ENCODE measurements at places on chromosomes 6 and 20.

DNA sequence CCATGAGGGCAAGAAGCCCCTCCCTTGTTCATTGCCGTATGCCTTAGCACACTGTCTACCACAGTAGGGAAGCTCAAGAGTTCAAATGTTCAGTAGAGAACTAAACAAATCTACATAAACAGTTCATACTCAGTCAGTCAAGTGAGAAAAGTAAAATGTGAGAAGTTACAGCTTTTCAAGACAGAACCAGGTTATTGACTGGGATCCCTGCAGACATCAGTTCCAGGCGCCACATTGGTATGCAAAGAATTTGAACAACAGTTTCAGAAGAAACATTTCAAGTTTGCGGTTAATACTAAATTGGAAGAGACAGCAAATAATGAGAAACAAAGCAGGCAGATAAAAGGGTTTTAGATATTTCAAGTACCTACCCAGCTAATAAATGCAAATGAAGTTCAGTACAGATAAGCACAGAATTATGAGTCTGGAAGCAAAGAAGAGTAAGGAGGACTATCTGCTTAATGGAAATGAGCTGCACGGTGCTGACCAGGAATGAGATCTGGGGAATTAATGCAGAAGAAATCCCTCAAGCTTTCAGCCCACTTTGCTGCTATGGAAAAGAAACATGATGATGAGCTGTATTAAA lies 246.2 kb downstream of the HACE1 start:
- DNase-seq = no peak

- DNase-seq = no peak
Measured at GRCh38 chr6:138328210-138328609, 49.5 kb upstream of the SMIM28 start.

DNA sequence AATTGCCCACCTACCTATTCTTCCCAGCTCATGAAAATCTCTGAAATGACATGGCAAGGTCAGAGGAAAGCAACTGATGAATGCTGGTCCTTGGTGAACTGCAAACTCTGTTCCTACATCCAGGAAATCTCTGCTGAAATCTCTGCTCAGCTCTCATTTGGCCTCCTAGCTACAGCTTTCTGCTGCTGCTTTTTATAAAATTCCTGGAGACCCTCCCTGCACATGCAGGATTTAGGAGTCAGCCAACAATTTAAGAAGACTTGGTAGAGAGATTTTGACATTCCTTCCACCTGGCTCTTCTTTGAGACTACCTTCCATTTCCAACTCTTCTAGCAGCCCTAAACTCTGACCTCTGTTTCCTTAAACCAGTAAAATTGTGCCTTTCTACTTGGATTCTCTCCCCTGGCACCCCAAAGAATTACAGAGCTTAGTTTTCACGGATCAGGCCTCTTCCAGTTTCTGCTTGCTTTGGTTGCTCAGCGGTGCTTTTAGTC lies 55.5 kb downstream of the PDE7B start:
- DNase-seq = no peak

DNA sequence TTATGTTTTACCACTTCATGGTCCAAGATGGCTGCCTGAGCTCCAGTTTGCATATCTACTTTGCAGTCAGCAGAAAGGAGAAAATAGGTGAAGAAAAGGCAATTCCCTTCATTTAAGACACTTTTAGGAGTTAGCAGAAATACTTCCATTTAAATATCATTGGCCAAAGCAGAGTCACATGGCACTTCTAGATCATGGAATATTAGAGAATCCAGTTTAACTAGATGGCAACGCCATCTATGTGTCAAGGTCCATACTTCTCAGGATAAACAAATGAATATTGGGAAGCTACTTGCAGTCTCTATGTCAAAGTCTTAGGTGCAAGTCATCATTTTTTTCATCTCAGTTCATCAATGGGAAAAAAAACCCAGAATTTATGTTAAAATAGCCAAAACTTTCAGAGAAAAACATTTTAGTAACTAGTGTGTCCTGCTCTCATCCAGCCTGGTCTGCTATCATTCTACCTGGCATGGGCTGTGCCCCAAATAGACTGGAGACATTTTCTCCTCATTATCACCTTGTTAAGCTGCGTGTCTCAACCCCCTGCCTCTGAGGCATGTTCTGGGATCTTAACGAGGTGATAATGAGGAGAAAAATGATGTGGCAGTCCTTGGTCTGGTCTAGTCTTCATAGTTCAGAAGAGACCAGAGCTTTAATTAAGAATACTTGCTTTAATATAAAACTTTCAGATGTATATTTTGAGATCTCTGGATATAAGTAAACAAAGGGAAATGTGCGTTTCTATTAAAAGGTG lies 227.3 kb downstream of the TBX18 start:
- DNase-seq = no peak

GRCh38 chr20:21622097-21622857 lies 83.2 kb upstream of the PAX1 start:
- DNase-seq = no peak

GRCh38 chr20:18901980-18902737 lies 88.6 kb downstream of the SCP2D1 start:
- no peak for DNase-seq

DNA sequence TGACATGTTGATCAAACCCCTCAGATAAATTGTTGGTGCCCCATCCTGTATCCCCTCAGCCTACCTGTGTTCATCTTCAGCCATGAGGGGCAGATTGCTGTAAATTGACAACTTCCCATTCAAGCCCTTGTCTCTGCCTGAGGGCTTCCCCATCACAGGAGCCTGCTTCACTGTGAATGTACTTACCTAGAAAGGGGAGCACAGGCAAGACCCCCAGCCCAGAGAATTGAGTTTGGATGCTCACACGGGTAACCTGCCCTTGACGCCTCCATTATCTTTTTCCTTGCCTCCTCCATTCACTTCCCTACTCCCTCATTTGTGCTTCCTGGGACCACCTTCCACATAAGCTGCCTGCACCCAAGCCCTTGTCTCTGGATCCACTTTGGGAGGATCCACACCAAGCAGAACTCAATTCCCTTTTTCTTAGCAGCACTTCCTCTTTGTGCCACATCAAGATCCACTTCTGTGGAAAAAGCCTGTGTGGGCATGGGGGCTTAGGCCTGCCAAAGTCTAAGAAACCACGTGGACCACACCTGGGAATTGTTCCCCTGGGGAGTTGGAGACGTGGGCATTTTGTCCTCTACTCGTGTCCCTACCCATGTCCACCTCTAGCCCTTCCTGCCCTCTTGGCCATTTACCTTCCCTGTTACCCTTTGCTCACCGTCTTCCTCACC lies 103.4 kb upstream of the FOXA2 start:
- DNase-seq = no peak

- no peak for DNase-seq
Measured at GRCh38 chr20:39800111-39800510, 838.0 kb downstream of the DHX35 start.

DNA sequence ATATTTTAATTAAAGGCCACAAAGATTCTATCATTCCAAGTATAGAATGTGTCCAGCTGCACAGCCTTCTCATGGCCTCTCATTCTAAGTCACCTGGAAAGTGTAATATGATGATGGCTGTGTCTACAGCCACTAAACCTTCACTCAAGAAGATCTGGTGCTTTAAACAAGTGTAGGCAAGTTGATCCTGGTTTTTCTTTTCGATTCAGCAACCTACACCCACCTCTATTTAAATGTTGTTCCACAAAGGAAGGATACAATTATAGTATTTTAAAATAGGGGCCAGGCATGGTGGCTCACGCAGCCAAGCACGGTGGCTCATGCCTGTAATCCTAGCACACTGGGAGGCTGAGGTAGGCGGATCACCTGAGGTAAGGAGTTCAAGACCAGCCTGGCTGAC lies 25.5 kb upstream of the DST start:
- DNase-seq = no peak

GRCh38 chr6:85469276-85470022 lies 19.6 kb downstream of the NT5E start:
- DNase-seq = no peak

DNA sequence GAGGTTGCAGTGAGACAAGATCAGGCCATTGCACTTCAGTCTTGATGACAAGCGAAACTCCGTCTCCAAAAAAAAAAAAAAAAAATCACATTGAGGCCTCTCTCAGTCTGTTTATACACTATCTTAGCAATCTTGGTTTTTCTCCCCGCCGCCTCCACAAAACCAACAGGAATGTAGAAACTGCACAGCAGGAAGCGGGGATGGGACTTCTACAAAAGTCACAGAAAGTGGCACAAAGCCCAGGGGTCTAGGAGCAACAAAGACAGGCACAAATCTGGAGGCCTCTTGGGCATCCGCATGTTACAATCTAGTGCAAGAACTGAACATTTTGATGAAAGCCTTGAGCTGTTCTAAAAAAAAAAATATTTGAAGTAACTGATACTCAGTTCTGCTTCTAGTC lies 48.6 kb downstream of the KDM1B start:
- no peak for DNase-seq

GRCh38 chr6:138011413-138011812 lies 95.8 kb downstream of the PERP start:
- DNase-seq = no peak

GRCh38 chr6:108793516-108794251 lies 54.5 kb upstream of the ARMC2 start:
- DNase-seq = no peak

DNA sequence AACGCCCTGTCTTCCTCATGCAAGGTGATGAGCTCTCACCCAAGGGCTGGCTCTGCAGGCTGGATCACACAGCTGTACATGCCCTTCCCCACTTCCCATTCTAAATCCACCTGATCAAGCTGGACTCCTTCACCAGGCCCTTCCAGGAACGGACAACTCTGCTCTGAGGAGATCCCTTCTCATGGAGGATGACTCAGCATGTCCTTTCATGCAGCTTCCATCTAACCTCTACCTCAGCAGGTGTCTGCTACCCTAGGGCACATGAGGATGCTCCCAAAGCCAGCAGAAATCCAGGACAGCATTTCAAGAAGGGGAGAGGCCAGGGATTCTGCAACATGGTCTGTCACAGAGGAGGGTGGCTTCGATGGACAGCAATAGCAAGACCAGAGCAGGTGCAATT lies 61.2 kb downstream of the PCSK2 start:
- no peak for DNase-seq

GRCh38 chr20:64080013-64080812 lies at the start of gene OPRL1:
Gene OPRL1, plus strand, starts transcription at chr20:64080082. Its CDS starts 12,639 bp downstream, at chr20:64092721.
- no peak for DNase-seq

GRCh38 chr20:50278684-50279531 lies 88.3 kb downstream of the CEBPB start:
- peak; percentile 73 for DNase-seq

DNA sequence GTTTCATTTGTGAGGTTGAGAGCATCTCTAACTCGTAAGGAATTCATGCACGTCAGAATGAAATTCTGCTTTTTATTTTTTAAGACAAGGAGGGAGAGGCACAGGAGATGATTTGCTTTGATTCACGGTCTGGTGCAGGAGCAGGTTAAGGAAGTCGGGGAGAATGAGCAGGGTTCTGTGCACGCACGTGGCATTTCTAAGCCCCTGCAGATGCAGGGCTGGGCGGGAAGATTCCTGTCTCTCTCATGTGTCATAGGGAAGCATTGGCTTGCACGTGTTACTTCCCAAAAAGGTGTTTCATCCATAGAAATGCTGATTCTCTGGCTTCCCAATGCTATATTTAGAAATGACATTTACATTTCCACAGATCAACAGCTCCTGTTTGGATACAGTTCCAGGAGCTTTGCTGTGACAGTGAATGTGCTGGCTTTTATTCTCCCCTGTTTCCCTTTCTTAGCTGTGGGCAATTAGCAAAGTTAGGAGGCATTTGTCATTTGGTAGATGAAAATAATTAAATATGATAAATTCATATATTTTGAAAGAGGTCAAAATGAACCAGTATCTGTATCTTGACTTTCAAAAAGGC lies 119.7 kb upstream of the ZFP64 start:
- DNase-seq = no peak

- no peak for DNase-seq
Measured at GRCh38 chr6:17432356-17432755, 39.0 kb downstream of the CAP2 start.

GRCh38 chr6:44005507-44005903 lies 121.7 kb downstream of the MRPL14 start:
- no peak for DNase-seq

GRCh38 chr20:14745830-14746229 lies 408.4 kb upstream of the FLRT3 start:
- DNase-seq = no peak

DNA sequence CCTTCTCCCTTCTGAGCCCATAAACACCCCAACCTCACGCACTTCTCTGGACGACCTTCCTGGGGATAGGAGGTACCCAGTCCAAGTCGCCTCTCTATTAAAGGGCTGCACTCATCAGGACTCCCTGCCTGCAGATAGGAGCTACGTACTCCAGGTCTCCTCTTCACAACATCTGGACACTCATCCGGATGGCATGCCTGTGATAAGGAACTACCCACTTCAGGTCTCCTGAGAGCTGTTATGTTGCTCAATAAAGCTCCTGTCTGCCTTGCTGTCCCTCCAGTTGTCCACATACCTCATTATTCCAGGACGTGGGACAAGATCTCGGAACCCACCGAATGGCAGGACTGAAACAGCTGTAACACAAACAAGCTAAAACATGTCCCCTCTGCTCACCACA lies 548.0 kb downstream of the TBC1D32 start:
- no peak for DNase-seq

GRCh38 chr20:36528875-36529417 lies 12.4 kb upstream of the MYL9 start:
- DNase-seq = no peak

DNA sequence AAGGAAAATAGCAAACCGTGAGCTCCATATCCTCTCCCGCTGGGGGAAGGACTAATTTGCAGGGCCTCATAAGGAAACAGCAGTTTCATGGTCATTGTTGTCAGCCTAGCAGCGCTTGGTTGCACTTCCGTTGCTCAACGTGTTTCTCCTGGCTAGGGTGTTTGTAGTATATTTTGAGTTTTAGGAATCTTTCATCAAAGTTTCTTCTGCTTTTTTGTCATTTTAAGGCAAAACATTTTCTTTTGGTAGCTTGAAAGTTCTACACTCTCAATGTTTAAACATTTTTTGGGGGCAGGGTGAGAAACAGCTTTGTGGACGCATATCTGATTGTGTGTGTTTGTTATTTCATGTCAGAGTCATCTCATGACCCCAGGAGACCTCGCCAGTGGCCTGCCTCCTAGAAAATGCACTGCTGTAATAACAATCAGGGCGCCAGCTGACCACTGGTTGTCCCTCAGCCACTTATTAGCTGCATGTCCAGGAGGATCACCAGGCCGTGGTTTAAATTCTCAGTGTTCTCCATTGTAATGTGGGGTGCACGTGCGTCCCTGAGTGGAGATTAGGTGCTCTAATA lies 20.6 kb downstream of the JARID2 start:
- DNase-seq = no peak

- no peak for DNase-seq
Measured at GRCh38 chr6:39072830-39073229, 24.2 kb downstream of the GLP1R start.
